Prostate gland (tissue), 2 donors: ENCODE measurements at places on chromosomes 6 and 20. TPM values are rescaled to one million over a fixed set of nuclear protein-coding genes. Genes with fewer than 3 reads are reported as not detected.

The PLCB4 gene
- 11.6 TPM for total RNA-seq

The BNIP5 gene
- total RNA-seq, result 0.34 TPM

The PNPLA1 gene
- not detected for total RNA-seq

The BPIFB1 gene
- not detected for total RNA-seq

The TGM3 gene
- 1.8 TPM for total RNA-seq

The FOXC1 gene
- 9.2 TPM for total RNA-seq

The PHACTR3 gene
- total RNA-seq, result not detected

The KCNK5 gene
- total RNA-seq, result 2.7 TPM

The TMEM244 gene
- total RNA-seq, result not detected

The PBX2 gene
- 102 TPM for total RNA-seq

The OXT gene
- total RNA-seq, result not detected

The COL10A1 gene
- not detected for total RNA-seq

The MYBL2 gene
- total RNA-seq, result 0.36 TPM

The RBM24 gene
- 13.8 TPM for total RNA-seq

The SPAG4 gene
- 10.4 TPM for total RNA-seq

The TSPYL4 gene
- 33.7 TPM for total RNA-seq

The FILIP1 gene
- total RNA-seq, result 2.1 TPM

The GRM1 gene
- 0.68 TPM for total RNA-seq

The THEMIS gene
- 1.6 TPM for total RNA-seq

The BHLHE23 gene
- 4.0 TPM for total RNA-seq

The TRIM10 gene
- total RNA-seq, result not detected

The CFB gene
- 48.6 TPM for total RNA-seq

The ATP5F1E gene
- total RNA-seq, result 23.5 TPM

The NHSL1 gene
- 10.7 TPM for total RNA-seq

The OTOR gene
- total RNA-seq, result not detected

The WFDC10B gene
- not detected for total RNA-seq

The TP53TG5 gene
- not detected for total RNA-seq

The SYCP2L gene
- 0.46 TPM for total RNA-seq

The GPX5 gene
- total RNA-seq, result not detected

The SLC22A3 gene
- 50.2 TPM for total RNA-seq
